ENCODE measurements at places on chromosomes 11 and 22.

DNA sequence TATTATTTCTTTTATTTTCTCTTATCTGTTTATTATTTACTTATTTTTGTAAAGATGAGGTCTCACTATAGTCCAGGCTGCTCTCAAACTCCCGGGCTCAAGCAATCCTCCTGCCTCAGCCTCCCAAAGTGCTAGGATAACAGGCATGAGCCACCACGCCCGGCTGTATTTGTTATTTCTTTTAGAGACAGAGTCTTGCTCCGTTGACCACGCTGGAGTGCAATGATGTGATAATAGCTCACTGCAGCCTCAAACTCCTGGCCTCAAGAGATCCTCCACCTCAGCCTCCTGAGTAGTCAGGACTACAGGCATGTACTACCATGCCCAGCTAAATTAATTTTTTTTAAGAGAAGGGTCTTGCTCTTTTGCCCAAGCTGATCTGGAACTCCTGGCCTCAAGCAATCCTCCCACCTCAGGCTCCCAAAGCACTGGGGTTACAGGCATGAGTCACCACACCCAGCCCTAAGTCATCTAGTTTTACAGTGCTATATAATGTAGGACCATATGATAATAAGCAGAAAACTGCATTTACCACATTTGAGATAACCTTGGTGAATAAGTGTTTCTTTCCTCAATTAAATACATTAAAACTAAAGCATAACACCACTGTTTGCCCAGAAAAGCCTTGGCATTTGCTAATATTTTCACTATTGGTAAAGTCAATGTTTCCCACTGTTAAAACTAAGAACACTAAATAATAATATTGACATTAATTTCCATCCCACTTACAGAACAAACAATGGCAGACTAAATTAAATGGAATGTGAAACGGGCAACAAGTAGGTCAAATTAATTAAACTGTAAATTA, 127.5 kb downstream of the SIK3 start:
- no peak for DNase-seq

DNA sequence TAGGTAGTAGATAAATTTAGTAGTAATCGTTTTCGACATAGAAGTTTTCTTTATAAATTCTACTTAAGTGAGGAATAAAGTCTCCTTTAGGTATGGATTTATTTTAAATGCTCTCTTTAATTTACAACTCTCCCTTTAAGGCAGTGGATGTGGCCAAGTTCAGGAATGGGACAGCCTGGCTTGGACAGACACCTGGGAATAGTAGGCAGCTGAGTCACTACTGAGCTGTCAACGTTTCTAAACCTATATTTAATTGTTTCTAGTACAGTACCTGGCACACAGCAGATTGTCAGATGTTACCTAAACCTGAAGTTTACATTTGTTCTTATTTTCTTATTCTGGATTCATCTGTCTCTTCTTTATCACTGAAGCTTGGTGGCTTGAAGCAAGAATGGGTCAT, 85.1 kb downstream of the DEPDC5 start:
- no peak for DNase-seq

DNA sequence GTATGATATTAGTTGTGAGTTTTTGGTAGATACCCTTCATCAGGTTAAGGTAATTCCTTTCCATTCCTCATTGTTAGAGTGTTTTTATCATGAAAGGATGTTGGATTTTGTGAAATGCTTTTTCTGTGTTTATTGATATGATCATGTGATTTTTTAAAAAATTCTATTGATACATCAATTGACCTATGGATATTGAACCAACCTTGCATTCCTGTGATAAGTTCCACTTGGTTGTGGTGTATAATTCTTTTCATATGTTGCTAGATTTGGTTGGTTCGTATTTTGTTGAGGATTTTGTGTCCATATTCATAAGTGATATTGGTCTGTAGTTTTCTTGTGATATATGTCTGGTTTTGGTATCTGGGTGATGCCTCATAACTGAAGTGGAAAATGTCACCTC, 6.7 kb downstream of the ANKRD13D start:
- no peak for DNase-seq

- DNase-seq: no peak
Observed at GRCh38 chr11:82903843-82904586, 2.5 kb downstream of the DDIAS start.

- DNase-seq: no peak
Observed at GRCh38 chr11:67392183-67392715, 463 bp downstream of the RAD9A start.

DNA sequence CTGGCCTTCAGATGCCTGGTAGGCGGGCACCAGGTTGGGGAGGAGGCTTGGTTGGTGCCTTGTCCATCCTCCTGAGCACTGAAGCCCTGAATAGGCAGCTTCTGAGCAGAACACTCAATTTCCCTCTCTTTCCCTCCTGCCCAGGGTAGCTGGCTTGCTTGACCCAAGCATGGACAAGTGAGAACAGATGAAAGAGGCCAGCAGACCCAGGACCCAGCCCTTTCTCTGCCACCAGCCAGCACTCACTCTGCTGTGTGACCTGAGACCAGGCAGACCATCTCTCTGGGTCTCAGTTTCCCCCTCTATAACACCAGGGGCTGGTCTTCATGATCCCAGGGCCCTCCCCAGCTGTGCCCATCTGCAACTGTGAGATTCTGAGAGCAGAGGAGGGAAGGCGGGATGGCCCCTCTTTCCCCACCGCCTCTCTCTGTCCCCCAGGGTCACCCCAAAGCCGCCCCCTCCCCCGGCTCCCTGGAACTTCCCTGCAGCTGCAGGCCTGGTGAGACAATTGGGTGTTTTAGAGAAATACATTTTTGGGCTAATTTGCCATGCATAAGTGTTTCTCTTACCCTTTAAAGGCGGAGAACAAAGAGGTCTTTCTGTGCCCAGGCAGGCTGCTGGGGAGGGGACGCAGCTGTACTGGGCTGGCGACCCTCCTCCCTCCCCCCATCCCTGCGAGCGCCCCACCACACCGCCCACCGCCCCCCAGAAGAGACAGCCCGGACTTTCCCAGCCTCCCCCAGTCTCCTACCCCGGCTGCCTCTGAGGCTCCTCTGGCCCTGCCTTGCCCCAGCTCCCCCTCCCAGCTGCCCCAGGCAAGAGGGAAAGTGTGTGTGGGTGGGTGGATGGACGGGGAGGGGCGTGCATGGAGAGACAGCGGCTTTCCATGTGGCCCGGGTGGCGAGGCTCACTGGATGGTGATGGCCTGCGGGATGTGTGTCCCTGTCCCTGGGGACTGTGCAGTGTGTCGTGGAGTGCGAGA, 30.8 kb upstream of the PICK1 start:
- no peak for DNase-seq

DNA sequence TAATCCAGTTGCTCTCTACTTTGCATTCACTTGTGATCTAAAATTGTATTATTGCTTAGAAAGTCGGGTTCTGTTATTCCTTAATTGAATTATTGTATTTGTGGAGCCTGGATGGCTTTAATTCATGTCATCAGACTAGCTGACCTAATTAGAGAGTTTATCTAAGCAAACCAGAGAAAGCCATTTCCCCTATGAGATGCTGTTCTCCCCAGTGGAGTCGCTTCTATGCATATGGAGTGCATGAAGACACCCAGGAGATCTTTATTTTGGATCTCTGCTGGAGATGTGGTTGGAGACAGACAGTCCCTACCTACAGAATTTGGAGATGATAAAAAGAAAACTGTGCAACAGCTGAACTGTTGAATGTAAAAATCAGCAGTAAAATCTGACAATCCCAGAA, 45.2 kb upstream of the MYO18B start:
- no peak for DNase-seq

GRCh38 chr11:15539645-15540044, 424.9 kb downstream of the INSC start:
- DNase-seq: no peak

- peak; percentile 100 for DNase-seq
Observed at GRCh38 chr11:9565822-9566560, 7.5 kb upstream of the WEE1 start.

DNA sequence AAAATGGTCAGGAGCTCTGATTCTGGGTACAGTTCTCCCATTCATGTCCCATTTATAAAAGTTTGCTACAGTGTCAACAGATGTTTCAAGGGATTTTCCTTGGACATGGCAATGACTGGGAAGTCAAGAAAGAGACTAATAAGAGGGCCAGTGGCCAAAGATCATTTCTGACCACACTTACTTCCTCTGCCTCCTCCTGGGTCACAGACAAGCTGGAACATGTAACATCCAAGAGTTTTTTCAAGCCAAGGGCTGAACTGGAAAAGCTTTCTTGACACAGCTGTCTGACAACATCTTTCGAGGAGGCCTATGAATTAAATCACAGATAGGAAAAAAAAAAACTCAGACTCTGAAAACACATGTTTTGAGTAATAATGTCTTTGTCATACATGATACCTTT, 8.7 kb downstream of the COMMD9 start:
- no peak for DNase-seq

DNA sequence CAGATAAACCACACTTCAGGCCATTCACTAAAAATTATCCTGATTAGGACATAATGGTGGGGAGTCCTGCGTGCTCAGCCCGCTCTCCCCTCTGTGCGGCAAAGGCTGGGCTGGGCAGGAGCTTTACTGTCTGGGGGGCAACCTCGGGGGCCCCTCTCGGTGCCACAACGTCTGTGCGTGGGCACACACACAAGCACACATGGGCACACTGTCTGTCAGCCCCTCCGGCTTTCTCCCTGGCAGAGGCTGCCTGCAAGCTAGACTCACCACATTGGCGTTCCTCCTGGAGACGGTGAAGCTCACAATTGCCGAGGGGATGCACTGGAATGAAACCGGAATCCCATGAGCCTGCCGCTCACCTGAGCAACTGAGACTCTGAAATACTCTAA, 5.2 kb downstream of the MLC1 start:
- no peak for DNase-seq

- DNase-seq: no peak
Observed at GRCh38 chr11:92751594-92751993, 217.9 kb upstream of the MTNR1B start.

- no peak for DNase-seq
Observed at GRCh38 chr11:77069336-77069968, 2.7 kb downstream of the CAPN5 start.

Data from GM04504 (cell line).